NCI-H526 (cell line): ENCODE measurements at places on chromosomes 16 and 17.

GRCh38 chr17:68391561-68392268, 65.6 kb downstream of the WIPI1 start:
- no peak for DNase-seq

- DNase-seq = no peak
Measured at GRCh38 chr17:6602141-6602540, 38.4 kb downstream of the KIAA0753 start.

GRCh38 chr16:23280483-23280967, 21.6 kb upstream of the SCNN1B start:
- peak; percentile 29 for DNase-seq

DNA sequence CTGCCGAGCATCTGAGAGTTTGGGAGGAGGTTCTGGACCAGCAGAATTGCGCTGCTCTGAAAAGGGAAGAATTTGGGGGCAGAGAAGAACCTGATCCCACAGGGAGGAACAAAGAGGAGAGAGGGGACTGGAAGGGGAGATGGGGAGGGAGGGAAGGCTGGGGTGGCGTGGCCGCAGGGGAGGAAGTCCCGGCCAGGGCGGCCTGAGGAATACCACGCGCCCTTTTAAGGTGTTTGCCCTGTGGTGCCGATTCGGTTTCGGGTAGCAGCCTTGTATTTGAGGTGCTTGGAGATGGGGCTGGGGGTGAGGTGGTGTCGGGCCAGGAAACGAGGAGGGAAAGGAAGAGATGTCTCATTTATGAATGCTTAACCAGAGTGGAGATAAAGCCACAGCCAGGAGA, 51.3 kb downstream of the AKAP1 start:
- DNase-seq = no peak

DNA sequence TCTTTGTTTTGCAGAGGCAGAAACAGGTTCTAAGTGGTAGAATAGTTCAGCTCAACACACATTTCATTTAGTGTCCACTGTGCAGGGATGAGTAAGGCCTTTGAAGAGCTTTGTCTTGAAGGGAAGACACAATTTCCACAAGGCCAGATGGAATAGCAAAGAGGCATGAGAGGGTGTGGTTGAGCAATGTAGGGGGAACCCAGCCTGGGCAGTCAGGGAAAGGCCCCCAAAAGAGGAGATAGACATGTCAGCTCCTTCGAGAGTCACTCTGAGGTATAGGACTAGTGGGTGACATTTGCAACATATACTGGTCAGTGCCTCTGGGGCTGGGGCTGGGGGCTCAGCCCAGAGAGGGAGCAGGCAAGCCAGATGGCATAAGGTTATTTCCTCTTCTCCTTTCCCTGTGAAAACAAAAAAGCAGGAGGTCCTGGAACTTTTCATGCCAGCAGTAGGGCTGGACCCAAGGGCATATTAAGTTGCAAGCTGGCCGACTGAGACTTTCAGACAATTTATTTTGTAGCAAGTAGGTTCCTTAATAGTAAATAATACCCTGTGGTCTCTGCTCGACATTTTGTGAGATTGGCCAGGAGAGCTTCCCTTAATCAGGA, 7.1 kb downstream of the ALKBH5 start:
- DNase-seq = no peak

DNA sequence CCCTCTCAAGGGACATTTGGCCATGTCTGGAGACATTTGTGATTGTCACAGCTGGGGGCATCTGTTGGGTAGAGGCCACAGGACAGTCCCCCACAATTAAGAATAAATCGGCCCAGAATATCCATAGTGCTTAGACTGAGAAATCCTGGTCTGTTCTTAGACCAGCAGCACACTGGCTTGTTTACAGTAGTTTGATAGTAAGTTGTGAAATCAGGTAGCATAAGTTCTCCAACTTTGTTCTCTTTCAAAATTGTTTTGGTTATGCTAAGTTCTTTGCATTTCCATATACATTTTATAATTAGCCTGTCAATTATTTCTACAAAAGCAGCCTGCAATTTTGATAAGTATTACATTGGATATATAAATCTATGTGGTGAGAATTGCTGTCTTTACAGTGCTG, 6.8 kb downstream of the MGRN1 start:
- no peak for DNase-seq

DNA sequence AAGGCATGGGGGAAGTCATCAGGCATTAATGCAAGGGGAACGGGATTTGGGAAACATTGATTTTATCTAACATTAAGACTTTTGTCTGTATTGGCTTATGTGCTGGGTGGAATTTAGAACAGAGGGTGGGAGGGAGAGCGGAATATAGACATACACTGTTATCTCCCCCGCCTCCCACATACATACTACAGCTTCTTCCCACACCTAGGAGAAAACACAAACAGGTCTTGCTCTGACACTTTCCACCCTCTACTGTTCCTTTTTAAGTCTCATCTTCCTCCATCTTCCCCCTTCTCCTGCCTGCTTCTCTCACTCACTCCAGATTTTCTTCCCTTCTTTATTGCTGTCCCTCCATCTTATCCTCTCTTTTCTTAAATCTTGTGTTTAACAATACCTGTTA, 425 bp downstream of the OR4D1 start:
- no peak for DNase-seq

DNA sequence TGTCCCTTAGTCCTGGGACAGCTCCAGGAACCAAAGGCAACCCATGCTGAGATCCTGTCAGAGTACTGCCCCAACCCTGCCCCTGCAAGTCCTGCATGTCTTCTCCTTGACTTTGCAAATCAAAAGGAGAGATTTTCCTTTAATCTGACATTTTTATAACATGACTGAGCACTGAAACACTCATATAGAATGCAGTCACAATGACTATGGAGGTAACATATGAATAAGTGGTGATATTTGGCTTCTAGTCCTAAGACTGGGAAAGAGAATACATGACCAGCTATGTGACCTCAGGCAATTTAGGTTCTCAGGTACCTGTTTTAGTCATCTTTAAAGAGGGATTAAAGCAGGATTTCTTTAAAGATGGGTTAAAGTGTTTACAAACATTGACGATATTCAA, 941.6 kb upstream of the CDH8 start:
- no peak for DNase-seq

DNA sequence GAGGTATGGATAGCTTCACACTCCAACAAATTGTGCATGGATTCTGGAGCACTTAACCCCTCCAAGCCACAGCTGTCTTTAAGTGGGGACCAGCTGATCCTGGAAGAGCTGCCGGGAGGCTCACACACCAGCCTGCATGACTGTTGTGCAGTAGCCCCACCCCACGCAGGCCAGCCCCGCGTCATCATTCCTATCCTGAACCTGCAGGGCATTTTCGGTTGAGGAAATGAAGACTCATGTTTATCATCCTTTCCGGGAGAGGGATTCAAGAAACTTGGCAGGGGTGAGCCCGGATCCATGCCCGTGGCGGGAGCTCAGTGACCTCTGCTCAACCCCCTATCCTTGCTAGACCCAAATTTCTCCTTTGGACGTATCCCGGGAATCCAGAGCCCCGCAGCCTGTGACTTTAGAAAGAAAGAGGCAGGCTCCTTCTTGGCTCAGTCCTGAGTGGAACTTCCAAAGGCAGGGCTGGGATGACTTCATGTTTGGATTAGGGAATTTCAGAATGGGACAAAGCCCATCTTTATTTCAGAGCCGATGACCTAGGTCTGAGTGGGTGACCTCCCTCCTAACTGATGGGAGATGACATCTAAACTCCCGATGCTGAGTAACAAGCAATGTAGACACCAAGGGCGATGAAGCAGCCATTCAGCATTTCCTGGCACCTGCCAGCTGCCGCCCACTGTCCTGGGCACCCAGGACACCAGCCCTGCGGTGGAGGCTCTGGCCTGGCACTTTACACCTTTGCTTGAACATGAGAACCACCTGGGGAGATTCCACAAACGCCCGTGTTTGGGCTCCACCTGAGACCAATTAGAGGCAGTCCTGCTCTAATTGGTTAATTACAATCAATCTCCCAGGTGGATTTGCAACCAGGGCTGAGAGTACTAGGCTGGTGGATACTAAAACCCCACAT, 43.3 kb upstream of the CMIP start:
- peak; percentile 5 for DNase-seq

- no peak for DNase-seq
Measured at GRCh38 chr16:83438326-83438725, 369.5 kb upstream of the HSBP1 start.

DNA sequence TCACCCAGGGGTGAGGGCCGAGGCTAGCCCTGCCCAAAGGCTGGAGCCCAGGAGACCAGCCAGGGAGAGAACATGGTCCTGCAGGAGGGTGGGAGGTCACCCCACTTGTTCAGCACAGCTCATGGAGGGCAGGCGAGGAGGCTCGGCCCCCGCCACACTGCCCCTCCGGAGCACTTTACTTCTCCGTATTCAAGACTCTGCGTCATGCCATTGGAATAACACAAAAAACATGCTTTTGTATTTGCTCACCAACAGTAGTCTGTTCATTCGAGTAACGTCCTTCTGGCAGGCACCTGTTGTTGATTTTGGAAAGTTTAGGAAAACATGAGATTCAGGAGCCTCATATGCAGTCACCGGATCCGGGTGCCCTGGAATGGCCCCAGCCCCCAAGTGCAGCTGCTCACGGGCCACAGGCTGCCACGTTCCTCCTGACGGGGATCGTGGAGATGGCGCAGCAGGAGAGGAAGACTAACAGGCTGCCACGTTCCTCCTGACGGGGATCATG, 81.1 kb upstream of the DNAH17 start:
- DNase-seq = no peak

DNA sequence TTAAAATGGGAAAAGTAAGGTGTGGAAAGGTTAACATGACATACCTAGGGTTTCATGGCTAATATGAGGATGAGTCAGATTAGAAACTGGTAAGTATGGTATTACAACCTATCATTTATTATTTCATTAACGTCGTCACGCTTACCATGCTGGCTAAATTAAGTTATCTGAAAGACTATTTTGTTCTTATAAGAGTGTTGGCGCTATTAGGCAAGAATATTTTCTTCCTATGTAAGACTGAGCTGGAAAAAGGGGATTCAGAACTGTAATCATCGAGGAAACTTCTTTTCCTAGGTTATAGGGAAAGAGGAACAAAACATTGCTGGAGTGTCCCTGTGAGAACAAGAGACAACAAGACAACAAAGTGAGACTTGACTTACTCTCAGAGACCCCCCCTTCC, 440.8 kb downstream of the KCNJ2 start:
- no peak for DNase-seq

DNA sequence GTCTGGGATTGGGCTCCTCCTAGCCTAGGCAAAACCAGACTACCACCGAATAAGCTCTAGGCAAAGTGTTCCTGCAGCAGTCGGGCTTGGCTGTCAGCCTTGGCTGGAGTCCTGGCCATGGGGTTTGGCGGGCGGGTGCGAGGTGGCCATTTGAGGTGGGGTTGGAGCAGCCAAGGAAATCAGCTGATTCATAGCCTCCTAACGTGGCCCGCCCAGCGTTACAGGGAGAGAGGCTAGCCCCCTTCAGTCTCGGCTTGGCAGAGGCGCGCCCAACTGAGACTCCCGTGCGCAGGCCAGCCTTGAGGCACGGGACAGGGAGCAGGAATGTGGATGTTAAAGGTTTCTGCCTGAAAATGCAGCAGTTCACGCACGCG, 1.9 kb downstream of the PMP22 start:
- DNase-seq = no peak

DNA sequence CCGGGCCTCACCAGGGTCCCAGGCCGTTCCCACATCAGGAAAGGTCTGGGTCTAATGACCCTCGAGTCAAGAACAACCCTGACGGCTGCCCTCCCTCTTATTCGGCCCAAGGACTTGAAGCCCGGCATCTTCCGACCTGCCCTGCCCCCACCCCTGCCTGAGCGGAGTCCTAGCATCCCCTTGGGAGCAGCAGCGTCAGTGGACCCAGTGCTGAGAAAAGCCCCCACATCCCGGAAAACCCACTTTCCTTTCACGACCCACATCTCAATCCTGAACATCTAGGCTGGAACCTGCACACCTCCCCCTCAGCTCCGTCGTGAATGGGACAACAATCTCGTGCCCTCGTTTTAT, 769 bp downstream of the TMEM88 start:
- peak; percentile 60 for DNase-seq
